ENCODE measurements at places on chromosomes 7 and 10.

- H3K27ac ChIP-seq = no peak overlapping the region
- DNase-seq = no peak
- no peaks in the 10 kb centered on the region for H3K36me3 ChIP-seq
- peaks cover 10% of the 10 kb centered on the region for H3K4me1 ChIP-seq
- H3K4me3 ChIP-seq = no peak overlapping the region
- peaks cover 10% of the 10 kb centered on the region for H3K27me3 ChIP-seq
Measured at GRCh38 chr10:98456043-98456570, 9.4 kb upstream of the HPS1 start.

- no peak overlapping the region for H3K27ac ChIP-seq
- no peaks in the 10 kb centered on the region for H3K36me3 ChIP-seq
- H3K4me3 ChIP-seq = no peak overlapping the region
- H3K4me1 ChIP-seq = peaks cover 5% of the 10 kb centered on the region
Measured at GRCh38 chr10:82801289-82801688, 926.3 kb downstream of the NRG3 start.

DNA sequence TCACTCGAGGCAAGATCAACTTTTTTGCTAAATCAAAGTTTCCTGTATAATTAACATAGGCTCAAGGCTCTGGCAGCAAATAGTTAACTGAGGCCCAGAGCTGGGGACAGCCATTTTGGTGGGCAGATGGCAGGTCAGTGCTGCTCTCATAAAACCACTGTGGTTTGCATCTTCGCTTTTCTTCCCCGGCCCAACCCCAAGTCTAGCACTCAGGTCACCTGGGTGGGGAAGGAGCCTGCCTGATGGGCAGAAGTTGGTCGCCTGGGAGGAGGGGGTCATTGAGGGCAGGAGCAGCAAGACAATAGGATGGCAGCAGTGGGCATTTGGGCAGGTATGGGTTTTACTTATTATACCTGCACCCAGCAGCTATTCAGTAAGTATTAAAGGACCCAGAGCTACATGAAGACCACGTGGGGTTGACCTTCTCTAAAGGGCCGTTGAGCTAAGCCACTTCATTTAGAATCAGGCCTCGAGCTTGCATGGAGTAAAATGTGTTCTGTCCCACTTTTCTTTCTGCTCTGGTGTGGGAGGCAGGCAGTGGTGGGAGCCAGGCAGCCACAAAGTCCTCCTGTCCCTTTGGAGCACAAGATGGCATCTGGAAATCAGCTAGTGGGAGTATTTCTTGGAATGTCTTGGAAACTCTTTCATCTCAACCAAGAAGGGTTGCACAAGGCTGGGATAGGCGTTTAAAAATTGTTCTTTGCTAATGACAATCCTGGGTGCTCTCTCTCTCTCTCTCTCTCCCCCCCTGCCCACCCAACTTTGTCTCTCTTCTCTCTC lies 133.4 kb downstream of the SPAG6 start:
- H3K27me3 ChIP-seq = peaks cover 78% of the 10 kb centered on the region
- H3K4me3 ChIP-seq = peak overlapping the region; percentile 35
- H3K4me1 ChIP-seq = peaks cover 19% of the 10 kb centered on the region
- no peaks in the 10 kb centered on the region for H3K36me3 ChIP-seq
- no peak overlapping the region for H3K27ac ChIP-seq

DNA sequence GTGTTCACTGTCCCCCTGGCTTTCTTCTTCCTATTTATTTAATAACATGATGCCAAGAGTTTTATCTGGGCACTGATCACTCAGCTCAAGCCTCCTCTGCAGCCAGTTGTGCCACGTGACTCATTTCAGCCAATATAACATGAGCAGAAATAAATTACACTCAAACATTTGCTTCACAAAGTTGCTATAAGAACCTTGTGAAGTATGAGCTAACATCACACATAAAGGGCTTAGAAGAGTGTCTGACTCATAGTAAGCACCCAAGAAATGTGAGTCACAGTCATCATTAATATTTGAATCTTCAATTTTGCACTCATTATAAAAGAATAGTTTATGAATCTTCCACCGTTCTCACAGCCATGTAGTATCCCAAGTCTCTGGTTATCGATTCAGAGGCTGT lies 414.6 kb upstream of the NPVF start:
- DNase-seq = no peak
- peaks cover 9% of the 10 kb centered on the region for H3K4me1 ChIP-seq
- no peak overlapping the region for H3K27ac ChIP-seq
- no peak overlapping the region for H3K4me3 ChIP-seq

DNA sequence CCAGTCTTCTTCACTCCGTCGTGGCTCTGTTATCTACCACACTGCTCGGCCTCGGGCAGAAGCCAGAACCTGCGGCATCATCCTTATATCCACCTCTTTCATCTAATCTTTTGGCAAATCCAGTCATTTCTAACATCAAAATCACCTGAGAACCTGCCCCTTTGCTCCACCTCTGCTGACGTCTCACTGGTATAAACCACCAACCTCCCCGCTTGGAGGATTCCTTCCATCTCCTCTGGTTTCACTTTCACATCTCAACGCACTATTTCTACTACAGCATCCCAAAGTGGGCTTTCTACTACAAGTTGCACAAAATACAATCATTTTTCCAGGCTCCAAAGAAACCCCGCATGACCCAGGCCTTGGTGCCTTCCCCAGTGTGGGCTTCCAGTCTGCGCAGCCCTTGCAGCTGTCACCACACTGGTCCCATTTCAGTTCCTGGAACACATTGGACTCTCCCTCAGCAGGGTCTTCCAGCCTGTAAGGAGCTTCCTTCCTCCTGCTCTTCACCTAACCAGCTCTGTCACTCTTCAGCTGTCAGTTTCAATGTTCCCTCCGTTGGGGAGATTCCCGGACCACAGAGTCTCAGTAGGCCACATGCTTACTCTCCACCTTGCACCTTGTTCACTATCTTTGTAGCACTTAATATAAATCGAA lies 85.0 kb downstream of the PRKCQ start:
- no peak overlapping the region for H3K27ac ChIP-seq
- no peaks in the 10 kb centered on the region for H3K36me3 ChIP-seq
- no peaks in the 10 kb centered on the region for H3K4me1 ChIP-seq
- no peak overlapping the region for H3K4me3 ChIP-seq
- no peak for DNase-seq

DNA sequence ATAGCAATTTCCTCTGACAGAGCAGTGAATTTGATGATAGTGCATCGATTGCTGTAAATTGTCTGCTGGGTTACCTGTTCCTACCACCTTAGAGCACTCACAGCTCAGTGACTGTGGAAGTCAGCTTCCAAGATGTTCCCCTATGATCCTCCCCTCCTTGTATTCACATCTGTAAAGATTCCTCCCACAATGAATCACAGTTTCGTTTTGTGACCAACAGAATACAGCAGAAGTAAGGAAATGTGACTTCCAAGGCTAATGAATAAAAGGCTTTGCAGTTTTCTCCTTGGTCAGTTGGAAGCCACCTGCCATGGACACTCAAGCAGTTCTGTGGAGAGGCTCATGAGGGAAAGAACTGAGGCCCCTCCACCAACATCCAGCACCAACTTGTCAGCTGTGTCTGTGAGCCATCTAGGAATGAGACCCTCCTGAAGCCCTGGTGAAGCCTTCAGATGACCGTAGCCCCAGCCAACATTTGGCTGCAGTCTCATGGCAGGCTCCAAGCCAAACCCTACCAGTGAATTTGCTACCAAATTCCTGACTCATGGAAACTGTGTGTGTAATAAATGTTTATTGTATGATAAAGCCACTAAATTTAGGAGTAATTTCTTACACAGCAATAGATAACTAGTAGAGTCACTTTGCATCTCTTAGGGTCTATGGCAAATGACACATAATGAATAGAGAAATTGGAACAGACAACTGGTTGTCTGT lies 309.5 kb upstream of the NPVF start:
- H3K27me3 ChIP-seq = no peaks in the 10 kb centered on the region
- DNase-seq = no peak
- no peak overlapping the region for H3K27ac ChIP-seq
- H3K4me3 ChIP-seq = no peak overlapping the region

GRCh38 chr10:72261784-72262404 lies 11.8 kb upstream of the DDIT4 start:
- no peak overlapping the region for H3K27ac ChIP-seq
- no peaks in the 10 kb centered on the region for H3K27me3 ChIP-seq
- peak overlapping the region; percentile 91 for H3K4me3 ChIP-seq
- no peak for DNase-seq
- H3K4me1 ChIP-seq = peaks cover 47% of the 10 kb centered on the region

- peak; percentile 59 for DNase-seq
- H3K4me3 ChIP-seq = peak overlapping the region; percentile 93
- peaks cover 32% of the 10 kb centered on the region for H3K4me1 ChIP-seq
- no peak overlapping the region for H3K27ac ChIP-seq
- H3K36me3 ChIP-seq = no peaks in the 10 kb centered on the region
Measured at GRCh38 chr10:61896854-61897661, 4.4 kb upstream of the ARID5B start.

DNA sequence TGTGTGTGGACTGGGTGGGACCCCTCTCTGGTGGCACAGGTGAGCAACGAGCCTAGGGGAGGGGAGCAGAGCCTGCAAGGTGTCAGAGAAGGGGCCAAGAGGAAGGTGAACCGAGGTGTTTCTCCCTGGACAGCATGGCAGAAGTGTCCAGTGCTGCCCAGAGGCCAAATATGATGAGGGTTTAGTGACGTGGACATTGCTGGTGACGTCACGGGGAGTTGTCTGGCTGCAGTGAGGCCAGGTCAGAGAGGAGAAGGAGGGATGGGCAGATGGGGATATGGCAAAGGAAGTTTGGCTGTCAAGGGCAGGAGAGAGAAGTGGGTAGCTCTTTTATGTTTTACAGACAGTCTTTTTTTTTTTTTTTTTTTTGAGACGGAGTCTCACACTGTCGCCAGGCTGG lies 2.6 kb upstream of the ZNF853 start:
- H3K36me3 ChIP-seq = peaks cover 4% of the 10 kb centered on the region
- H3K27me3 ChIP-seq = peaks cover 4% of the 10 kb centered on the region
- H3K27ac ChIP-seq = no peak overlapping the region
- peaks cover 9% of the 10 kb centered on the region for H3K4me1 ChIP-seq
- H3K4me3 ChIP-seq = peak overlapping the region; percentile 73
- DNase-seq = no peak

DNA sequence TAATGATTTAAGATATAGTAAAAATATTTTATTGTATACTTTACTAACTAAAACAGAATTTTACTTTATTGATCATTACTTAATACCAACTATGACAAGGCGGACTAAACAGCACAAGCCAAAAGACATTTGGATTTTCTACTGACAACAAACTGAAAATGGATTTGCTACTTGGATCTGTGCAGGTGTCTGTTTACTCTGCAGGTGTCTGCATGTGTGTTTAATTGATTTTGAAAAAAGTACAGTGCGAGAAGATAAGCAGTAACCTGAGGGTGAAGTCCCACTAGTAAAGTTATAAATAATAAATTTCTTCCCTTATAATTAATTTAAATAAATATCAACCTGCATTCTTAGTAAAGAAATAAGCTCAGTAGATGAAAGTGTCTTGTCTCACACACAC lies 696.8 kb upstream of the MBL2 start:
- no peaks in the 10 kb centered on the region for H3K36me3 ChIP-seq
- H3K27me3 ChIP-seq = no peaks in the 10 kb centered on the region
- no peak for DNase-seq
- no peak overlapping the region for H3K4me3 ChIP-seq

Measured in neural crest cell (in vitro differentiated cells).